ENCODE measurements at places on chromosomes 3 and 15.

DNA sequence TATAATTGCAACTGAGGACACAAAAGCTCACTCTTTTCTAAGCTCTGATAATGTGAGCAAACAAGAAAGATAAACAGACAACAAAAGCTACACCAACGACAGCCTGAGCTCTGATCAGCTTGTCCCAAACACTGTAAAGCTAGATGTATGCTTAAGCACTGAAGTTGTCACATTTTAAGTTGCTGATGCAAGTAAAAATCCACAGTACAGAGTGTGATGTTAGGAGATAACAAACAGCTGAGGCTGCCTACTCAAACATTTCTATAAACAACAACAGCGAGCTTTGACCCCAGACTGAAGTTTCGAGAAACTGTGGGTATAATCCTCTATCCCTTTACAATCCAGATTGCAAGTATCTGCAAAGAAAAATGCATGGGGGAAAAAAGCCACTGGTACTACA lies 10.7 kb downstream of the MTHFS start:
- no peak for DNase-seq

GRCh38 chr3:17551333-17551732 lies 191.1 kb downstream of the TBC1D5 start:
- DNase-seq = no peak

- no peak for DNase-seq
Measured at GRCh38 chr3:146283781-146284445, 33.0 kb upstream of the PLSCR4 start.

DNA sequence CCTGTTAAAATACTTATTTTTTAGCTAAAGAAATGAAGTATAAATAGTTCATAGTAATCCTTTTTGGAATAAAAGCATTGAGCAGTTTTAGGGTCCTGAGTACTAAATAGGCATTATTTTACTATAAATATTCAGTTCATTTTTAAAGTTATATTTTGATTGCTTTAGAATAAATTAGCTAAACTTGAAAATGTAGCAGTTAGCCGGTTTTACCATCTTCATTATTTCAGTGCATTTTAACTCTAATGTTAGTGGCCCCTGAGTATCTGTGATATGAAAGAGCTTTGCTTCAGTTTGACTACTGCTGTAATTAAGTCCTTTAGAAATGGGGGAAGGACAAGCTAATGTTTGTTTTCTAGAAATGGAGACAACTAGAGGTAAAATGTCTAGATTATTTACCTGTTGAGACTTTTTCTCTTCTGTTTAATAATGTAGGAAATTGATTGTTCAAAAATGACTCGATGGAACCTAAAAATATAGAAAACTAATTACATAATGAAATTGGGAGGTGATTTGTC lies 3.6 kb downstream of the SMC4 start:
- no peak for DNase-seq

GRCh38 chr15:77352887-77353286 lies 67.0 kb downstream of the PEAK1 start:
- DNase-seq = no peak

DNA sequence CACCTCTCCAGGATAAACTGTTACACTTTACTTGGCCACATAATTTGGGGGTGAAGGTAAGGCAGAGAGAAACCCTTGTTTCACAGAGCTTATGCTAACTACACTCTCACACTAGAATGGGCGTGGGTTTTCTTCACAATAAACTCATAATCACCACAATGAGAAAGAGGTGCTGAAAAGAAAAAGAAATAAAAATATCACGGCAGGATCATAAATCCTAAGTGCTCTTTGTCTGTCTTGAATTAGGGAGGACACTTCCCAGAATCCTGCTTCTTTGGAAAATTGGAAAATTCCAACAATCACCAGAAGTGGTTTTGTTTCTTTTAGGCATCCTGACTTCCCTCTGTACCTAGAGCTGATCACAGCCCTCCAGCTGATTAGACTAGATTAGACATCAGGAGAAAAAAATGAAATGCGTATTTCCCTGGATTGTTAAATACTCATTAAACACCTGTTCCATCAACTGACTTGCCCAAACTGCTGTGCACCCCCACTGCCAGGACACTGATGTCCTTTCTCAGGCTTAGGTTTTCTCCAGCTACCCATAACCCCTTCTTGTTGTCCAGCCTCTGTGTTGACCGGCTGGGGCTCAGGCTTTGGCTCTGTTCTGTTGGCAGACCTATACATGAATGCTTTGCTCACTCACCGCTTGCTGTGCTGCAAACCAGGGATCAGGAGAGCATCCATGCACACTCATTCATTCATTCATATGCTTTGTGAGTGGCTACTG lies 41.6 kb upstream of the ACKR4 start:
- no peak for DNase-seq

GRCh38 chr3:41882956-41883355 lies 78.9 kb downstream of the ULK4 start:
- no peak for DNase-seq

- no peak for DNase-seq
Measured at GRCh38 chr3:172320468-172320867, 127.8 kb downstream of the GHSR start.

Data from hippocampal formation (tissue), 2 donors.